Pancreas (tissue), 10 donors: ENCODE measurements at places on chromosomes 3 and 15. TPM values are rescaled to one million over a fixed set of nuclear protein-coding genes. Genes with fewer than 3 reads are reported as not detected.

Gene UBA7
- 28.3 TPM for total RNA-seq

DNA sequence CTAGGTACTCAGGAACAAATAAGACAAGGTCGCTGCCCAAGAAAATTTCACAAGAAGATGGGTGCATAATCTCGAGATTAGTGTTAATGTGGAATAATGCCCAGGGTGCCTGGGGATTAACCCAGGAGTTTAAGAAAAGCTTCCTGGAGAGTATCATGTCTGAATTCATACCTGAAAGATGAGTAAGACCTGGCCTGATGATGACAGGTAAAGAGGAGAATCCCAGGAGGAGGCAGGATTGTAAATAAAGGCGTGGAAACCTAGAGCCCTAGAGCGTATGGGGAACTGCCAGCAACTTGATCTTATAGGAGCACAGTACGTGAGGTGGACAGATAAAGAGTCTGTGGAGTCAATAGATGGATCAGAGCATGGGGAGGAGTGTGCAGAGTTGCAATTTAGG, 43.0 kb downstream of the ARRDC4 start:
- no peak for DNase-seq
- H3K4me1 ChIP-seq = no peaks in the 10 kb centered on the region

DNA sequence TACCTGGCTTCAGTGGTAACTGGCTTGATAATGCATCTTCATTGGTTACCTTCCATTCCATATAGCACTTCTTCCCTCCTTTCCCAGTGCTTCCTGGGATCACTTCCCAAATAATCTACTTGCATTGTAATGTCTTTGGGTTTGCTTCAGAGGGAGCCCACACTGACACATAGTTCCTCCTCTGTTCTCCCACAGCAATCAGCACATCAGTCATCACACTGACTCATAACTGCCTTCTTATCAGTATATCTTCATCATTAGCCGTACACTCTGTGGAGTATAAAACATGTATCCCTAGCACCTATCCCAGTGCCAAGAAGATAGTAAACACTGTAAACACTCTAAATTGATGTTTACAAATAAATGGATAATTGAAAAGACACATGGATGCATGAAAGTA, 91.4 kb upstream of the SCN10A start:
- no peaks in the 10 kb centered on the region for H3K27me3 ChIP-seq
- no peak overlapping the region for H3K4me3 ChIP-seq
- DNase-seq = no peak
- no peaks in the 10 kb centered on the region for H3K36me3 ChIP-seq
- no peaks in the 10 kb centered on the region for H3K4me1 ChIP-seq

- no peak overlapping the region for H3K4me3 ChIP-seq
- peaks cover 15% of the 10 kb centered on the region for H3K4me1 ChIP-seq
- H3K36me3 ChIP-seq = no peaks in the 10 kb centered on the region
- H3K27me3 ChIP-seq = no peaks in the 10 kb centered on the region
These were observed 4.5 kb downstream of the SLC49A4 start for GRCh38 chr3:122799322-122799721.

Gene ZNF106
- 22.3 TPM for total RNA-seq

- no peak overlapping the region for H3K27ac ChIP-seq
- no peak for DNase-seq
These were observed 774.8 kb upstream of the EPHA6 start for GRCh38 chr3:96039632-96040031.

Gene CDCP1
- total RNA-seq = 9.5 TPM

Gene GLCE
- 4.3 TPM for total RNA-seq

DNA sequence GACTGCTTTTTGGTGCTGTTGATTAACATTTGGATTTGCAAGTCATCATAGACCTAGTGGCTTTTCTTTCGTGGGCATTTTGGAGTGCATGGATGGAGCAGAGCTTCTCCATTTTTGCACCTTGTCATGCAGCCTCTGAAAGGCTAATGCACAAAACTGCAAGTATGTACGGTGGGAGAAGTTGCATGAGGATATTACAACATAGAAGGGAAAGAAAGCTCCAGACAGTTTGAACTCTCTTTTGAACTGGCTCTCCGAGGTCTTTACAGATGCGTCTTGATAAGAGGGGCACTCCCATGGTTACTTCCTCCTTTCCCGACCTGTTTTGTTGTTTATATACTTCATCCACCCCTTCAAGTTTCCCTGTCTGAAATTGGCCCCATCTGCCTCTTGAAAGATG, 147.1 kb upstream of the GBE1 start:
- H3K36me3 ChIP-seq = no peaks in the 10 kb centered on the region
- no peaks in the 10 kb centered on the region for H3K27me3 ChIP-seq
- DNase-seq = no peak
- no peaks in the 10 kb centered on the region for H3K4me1 ChIP-seq
- H3K4me3 ChIP-seq = no peak overlapping the region
- H3K27ac ChIP-seq = no peak overlapping the region

DNA sequence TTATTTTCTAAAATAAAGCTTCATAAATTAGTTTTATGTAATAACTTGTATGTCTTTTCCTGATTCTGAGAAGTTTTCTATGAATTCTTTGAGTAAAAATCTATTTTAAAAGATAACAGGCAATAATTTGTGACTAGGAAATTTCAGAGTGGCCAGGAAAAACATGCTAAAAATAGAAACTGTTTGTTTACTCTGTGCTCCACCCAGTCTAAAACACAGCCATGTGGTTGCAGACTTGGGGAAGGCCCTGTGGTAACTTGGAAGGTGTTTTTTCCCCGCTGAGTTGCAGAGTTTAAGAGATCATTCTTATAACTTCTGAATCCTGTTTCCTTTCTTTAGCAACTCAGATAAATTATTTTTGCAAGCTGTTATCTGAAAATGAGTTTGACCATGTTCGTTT, 21.9 kb downstream of the PLCL2 start:
- no peak for DNase-seq
- H3K4me1 ChIP-seq = peaks cover 33% of the 10 kb centered on the region
- H3K4me3 ChIP-seq = no peak overlapping the region
- H3K27me3 ChIP-seq = no peaks in the 10 kb centered on the region

- H3K4me3 ChIP-seq = no peak overlapping the region
- no peak overlapping the region for H3K27ac ChIP-seq
- no peaks in the 10 kb centered on the region for H3K27me3 ChIP-seq
- DNase-seq = no peak
- H3K36me3 ChIP-seq = no peaks in the 10 kb centered on the region
- peaks cover 45% of the 10 kb centered on the region for H3K4me1 ChIP-seq
These were observed 17.8 kb downstream of the USP3 start for GRCh38 chr15:63522225-63522578.

DNA sequence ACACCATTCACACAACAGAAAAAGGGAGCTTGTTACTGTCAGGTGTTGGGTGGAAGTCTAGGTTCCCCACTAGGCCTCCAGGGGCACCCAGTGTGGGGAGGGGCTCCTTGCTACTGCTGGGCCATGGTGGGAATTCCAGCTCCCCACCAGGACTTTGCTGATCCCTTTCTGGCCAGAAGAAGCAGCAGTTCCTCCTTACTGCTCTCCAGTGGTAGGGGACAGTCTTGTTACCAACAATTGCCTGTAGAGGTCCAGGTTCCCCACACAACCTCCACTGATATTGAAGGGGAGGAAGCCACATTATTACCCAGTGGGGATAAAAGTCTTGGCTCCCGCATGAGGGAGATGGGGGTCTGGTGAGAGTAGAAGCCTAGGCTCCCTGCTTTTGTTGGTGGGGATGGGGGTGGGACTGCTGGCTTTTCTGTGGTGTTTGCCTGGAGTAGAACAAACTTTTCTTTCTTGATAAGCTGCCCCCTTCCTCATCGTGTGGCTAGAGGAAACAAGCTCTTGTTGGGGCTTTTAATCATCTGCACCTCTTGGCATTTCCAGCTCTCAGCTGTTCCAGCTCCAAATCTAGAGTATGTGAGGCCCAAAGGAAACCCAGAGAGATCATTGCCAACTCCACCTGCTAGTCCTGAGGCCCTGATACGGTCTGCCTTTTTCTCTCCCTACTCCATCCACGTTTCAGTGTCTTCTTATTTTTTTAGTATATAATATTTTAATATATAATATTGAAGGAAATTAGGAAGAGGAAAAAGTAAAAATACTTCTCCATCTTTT, 824.2 kb downstream of the AGBL1 start:
- no peaks in the 10 kb centered on the region for H3K4me1 ChIP-seq
- H3K27me3 ChIP-seq = peaks cover 9% of the 10 kb centered on the region
- H3K36me3 ChIP-seq = no peaks in the 10 kb centered on the region
- H3K4me3 ChIP-seq = no peak overlapping the region
- H3K27ac ChIP-seq = no peak overlapping the region
- no peak for DNase-seq

Gene GPR62
- not detected for total RNA-seq

- no peak overlapping the region for H3K27ac ChIP-seq
- no peak overlapping the region for H3K4me3 ChIP-seq
- no peaks in the 10 kb centered on the region for H3K36me3 ChIP-seq
- no peak for DNase-seq
- no peaks in the 10 kb centered on the region for H3K4me1 ChIP-seq
These were observed 72.5 kb upstream of the ARHGEF3 start for GRCh38 chr3:56874269-56874668.

GRCh38 chr3:25555695-25556437, 108.8 kb downstream of the TOP2B start:
- H3K27ac ChIP-seq = no peak overlapping the region
- H3K27me3 ChIP-seq = no peaks in the 10 kb centered on the region
- DNase-seq = no peak
- no peaks in the 10 kb centered on the region for H3K36me3 ChIP-seq

DNA sequence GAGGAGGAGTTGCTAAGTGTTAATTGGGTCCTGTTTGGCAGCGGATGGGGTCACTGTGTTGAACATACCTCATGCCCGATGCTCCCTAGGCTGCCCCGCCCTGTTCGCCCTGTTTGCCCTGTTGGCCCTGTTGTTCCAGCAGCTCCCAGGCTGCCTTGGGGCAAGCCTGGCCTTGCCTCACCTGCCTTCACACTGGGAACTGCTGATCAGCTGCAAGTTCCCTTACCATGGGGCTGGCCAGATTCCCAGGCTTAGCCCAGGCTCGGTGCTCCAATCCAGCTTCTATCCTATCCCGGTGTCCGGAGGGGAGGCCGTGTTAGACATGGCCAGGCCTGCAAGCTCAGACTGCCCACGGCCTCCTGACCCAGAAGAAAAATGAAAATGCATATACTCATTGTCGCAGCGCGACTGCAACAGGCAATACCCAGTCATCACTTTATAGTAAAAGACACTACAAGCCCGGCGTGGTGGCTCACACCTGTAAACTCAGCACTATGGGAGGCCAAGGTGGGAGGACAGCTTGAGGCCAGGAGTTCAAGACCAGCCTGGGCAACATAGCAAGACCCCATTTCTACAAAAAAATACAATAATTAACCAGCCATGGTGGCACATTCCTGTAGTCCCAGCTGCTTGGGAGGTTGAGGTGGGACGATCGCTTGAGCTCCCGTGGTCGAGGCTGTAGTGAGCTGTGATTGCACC, 42.9 kb upstream of the ZNF710 start:
- peak; percentile 86 for DNase-seq
- peak overlapping the region; percentile 37 for H3K27ac ChIP-seq
- no peaks in the 10 kb centered on the region for H3K36me3 ChIP-seq
- H3K4me1 ChIP-seq = peaks cover 10% of the 10 kb centered on the region
- no peak overlapping the region for H3K4me3 ChIP-seq

Gene DAZL
- total RNA-seq = not detected

Gene ATOSA
- total RNA-seq = 35.4 TPM

- peaks cover 37% of the 10 kb centered on the region for H3K4me1 ChIP-seq
- no peak for DNase-seq
- no peak overlapping the region for H3K4me3 ChIP-seq
- H3K27ac ChIP-seq = no peak overlapping the region
These were observed 4.3 kb downstream of the SELENOT start for GRCh38 chr3:150607267-150608065.

GRCh38 chr3:187183903-187184302, 13.4 kb upstream of the RTP1 start:
- no peaks in the 10 kb centered on the region for H3K27me3 ChIP-seq
- no peak overlapping the region for H3K4me3 ChIP-seq
- H3K4me1 ChIP-seq = no peaks in the 10 kb centered on the region

Gene SGO1
- total RNA-seq = not detected

DNA sequence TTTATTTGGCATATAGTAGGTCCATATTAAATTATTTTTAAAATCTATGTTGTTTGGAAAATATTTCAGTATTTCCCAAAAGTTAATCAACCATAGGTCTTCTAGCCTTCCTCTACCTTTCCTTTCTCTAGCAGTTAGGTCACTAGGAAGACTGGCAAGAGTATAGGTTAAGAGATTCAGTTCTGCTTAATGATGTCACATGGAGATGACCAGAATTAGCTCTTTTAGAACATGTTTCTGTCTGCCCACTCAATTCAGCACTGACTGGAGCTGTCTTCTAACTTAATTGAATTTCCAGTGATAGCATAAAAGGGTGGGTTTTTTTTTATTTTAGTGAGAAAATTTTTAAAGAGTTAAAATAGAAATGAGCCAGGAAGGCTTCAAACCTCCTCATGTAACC, 23.8 kb upstream of the ZBED2 start:
- no peaks in the 10 kb centered on the region for H3K27me3 ChIP-seq
- H3K4me3 ChIP-seq = no peak overlapping the region
- no peaks in the 10 kb centered on the region for H3K4me1 ChIP-seq
- no peak overlapping the region for H3K27ac ChIP-seq
- no peaks in the 10 kb centered on the region for H3K36me3 ChIP-seq
